Aorta (tissue), 5 donors: ENCODE measurements at places on chromosomes 2 and 18. TPM values are rescaled to one million over a fixed set of nuclear protein-coding genes. Genes with fewer than 3 reads are reported as not detected.

Gene ADRA2B
- not detected for polyA plus RNA-seq

GRCh38 chr2:100757621-100758394 is 62.1 kb upstream of the NPAS2 start:
- H3K27me3 ChIP-seq: no peaks in the 10 kb centered on the region
- DNase-seq: no peak
- no peaks in the 10 kb centered on the region for H3K36me3 ChIP-seq
- peaks cover 13% of the 10 kb centered on the region for H3K4me1 ChIP-seq

DNA sequence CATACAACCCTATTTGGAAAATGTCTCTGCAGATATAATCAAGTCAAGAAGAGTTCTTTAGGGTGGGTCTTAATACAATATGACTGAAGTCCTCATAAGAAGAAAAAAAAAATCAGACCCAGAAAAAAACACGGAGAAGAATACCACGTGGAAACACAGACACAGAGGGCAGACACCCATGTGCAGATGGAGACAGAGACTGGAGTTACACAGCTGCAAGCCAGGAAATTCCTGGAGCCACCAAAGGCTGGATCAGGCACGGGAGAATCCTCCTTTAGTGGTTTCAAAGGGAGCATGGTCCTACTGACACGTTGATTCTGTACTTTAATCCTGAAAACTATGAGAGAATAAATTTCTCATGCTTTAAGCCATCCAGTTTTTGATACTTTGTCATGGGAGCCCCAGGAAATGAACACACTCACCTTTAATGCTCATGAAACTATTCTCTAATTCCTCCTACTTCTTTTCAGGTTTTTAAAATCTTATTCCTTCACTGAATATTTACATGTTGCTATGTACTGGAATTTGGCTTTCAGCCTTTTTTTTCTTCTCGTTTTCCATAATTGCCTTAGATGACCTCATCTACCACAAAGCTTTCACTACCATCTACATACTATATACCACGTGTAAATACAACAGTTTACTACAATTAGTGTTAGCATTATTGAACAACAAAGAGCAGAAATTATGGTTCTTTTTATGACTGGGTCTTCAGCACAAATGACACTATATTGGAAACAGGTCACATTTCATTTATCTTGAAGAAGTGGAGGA is 529.1 kb downstream of the IRS1 start:
- no peaks in the 10 kb centered on the region for H3K4me1 ChIP-seq
- no peak for DNase-seq
- no peaks in the 10 kb centered on the region for H3K36me3 ChIP-seq
- no peak overlapping the region for H3K4me3 ChIP-seq

Gene EVX2
- polyA plus RNA-seq: not detected

- H3K27ac ChIP-seq: no peak overlapping the region
- H3K27me3 ChIP-seq: no peaks in the 10 kb centered on the region
These were observed 348.1 kb downstream of the TGIF1 start for GRCh38 chr18:3798032-3798431.

Gene RNASEH1
- polyA plus RNA-seq: 11.0 TPM

DNA sequence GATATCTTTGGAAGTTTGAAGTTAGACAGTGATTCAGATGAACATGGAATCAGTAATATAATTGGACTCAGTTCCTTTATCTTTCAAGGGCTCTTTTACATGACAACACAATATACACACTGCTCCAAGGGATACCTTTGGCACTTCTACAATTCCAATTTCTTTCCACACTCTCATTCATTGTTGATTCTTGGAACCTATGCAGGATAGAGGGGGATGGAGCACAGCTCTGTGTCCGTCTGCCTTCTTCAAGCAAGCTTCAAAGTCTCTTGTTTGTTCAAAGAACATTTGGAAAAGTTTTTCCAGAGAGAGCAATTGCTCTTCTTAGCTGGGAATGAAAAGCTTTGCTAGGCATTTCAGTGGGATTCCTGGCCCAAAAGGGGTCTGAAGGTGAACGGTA is 276.2 kb upstream of the ZEB2 start:
- no peaks in the 10 kb centered on the region for H3K27me3 ChIP-seq
- no peaks in the 10 kb centered on the region for H3K36me3 ChIP-seq
- no peak overlapping the region for H3K4me3 ChIP-seq
- H3K27ac ChIP-seq: no peak overlapping the region
- no peak for DNase-seq

DNA sequence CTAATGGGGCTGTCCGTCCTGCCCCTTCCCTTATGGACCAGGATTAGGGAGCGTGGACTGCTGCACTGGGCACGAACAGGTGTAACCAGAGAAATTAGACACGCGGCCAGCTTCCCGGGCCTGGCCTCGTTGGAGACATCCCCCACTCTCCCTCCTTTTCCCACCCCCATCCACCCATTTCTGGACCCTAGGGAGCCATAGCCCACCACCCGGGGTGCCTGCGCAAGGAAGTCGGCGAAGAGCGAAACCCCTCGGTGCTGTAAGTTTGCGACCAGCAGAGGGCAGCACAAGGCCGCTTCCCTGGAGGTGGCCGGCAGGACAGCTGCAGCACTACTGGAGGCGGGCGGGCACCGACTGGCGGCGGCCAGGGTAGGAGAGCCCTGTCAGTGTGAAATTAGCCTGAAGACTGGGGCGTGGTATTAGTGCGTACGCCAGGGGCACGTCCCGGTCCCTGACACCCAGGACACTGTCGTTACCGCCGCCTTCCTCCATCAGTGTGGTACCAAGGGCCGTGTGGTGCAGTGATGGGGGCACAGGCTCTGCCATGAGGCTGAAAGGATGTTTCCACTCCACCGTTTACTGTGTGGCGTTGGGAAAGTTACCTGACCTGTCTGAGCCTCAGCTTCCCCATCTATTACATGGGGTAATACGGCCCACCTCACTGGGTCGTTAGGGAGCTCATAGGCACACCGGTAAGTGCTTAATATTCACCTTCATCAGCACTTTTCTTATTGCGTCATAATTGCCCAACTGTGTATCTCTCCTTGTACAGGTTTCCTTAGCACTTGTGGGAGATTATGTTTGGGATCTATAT is 36.0 kb upstream of the CD207 start:
- H3K36me3 ChIP-seq: no peaks in the 10 kb centered on the region
- peak; percentile 97 for DNase-seq
- no peak overlapping the region for H3K27ac ChIP-seq
- no peak overlapping the region for H3K4me3 ChIP-seq
- H3K4me1 ChIP-seq: no peaks in the 10 kb centered on the region

Gene PRKAG3
- 0.13 TPM for polyA plus RNA-seq

- H3K36me3 ChIP-seq: no peaks in the 10 kb centered on the region
- H3K4me1 ChIP-seq: no peaks in the 10 kb centered on the region
- no peak overlapping the region for H3K4me3 ChIP-seq
- no peak for DNase-seq
These were observed 40.5 kb upstream of the REL start for GRCh38 chr2:60840880-60841279.

Gene ZNF512
- polyA plus RNA-seq: 12.1 TPM

DNA sequence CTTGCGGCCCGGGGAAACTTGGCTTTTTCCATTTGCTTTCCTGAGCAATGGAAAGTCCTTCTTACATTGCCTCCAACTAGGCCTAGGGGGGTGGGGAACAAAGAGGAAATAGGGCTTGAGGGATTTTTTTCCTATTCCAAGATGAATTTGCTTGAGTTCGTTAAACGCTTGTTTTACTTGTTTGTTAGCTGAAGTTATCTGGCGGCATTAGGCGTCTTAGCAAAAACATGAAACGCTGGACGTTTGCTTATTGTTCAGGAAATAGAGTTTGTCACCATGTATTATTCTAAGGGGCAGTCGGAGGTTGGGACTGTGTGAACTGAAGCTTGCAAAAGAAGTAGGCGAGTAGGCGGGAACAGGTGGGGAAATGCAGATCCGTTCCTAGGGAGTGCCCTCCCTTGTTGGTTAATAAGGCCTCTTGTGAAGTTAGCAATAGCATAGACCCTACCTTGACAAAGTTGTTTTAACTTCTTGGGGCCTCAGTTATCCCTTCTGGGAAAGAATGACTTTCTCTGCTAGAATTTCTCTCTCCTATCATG is 1.9 kb downstream of the CABLES1 start:
- no peak for DNase-seq
- H3K4me1 ChIP-seq: peaks cover 3% of the 10 kb centered on the region
- H3K27me3 ChIP-seq: no peaks in the 10 kb centered on the region

DNA sequence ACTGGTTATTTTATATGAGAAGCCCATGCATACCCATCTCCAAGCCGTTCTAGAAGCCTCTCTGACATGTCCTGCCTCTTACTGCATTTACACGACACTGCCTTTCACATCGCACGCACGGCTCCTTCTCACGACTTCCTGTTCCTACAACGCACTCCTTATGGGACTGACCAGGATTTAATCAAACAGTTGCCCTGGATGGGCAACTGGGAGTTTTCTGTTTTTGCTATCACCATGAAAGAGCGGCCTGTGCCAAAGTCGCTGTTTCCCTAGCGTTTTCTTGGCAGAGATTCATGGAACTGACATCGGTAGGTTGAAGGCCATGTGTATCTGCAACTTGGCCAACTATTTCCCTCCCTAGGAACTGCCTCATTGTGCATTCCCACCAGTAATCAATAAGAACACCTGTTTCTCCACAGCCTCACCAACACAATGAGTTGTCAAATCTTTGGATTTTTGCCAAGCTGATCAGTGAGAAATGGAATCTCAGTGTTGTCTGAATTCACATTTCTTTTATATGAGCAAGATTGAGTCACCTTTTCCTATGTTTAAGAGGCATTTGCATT is 97.2 kb upstream of the OTOS start:
- no peaks in the 10 kb centered on the region for H3K4me1 ChIP-seq
- H3K27me3 ChIP-seq: no peaks in the 10 kb centered on the region
- no peak overlapping the region for H3K4me3 ChIP-seq
- peak overlapping the region; percentile 20 for H3K27ac ChIP-seq
- DNase-seq: peak; percentile 72

Gene CXCR1
- polyA plus RNA-seq: 0.63 TPM

Gene ST8SIA3
- polyA plus RNA-seq: under 0.01 TPM

- no peaks in the 10 kb centered on the region for H3K36me3 ChIP-seq
- H3K4me1 ChIP-seq: no peaks in the 10 kb centered on the region
- DNase-seq: no peak
- no peaks in the 10 kb centered on the region for H3K27me3 ChIP-seq
These were observed 794 bp downstream of the NOTO start for GRCh38 chr2:73203055-73203681.

GRCh38 chr2:81481994-81482368 is 1177.4 kb upstream of the LRRTM1 start:
- no peak overlapping the region for H3K27ac ChIP-seq
- H3K4me3 ChIP-seq: no peak overlapping the region
- no peak for DNase-seq
- no peaks in the 10 kb centered on the region for H3K36me3 ChIP-seq
- H3K27me3 ChIP-seq: no peaks in the 10 kb centered on the region
- no peaks in the 10 kb centered on the region for H3K4me1 ChIP-seq

DNA sequence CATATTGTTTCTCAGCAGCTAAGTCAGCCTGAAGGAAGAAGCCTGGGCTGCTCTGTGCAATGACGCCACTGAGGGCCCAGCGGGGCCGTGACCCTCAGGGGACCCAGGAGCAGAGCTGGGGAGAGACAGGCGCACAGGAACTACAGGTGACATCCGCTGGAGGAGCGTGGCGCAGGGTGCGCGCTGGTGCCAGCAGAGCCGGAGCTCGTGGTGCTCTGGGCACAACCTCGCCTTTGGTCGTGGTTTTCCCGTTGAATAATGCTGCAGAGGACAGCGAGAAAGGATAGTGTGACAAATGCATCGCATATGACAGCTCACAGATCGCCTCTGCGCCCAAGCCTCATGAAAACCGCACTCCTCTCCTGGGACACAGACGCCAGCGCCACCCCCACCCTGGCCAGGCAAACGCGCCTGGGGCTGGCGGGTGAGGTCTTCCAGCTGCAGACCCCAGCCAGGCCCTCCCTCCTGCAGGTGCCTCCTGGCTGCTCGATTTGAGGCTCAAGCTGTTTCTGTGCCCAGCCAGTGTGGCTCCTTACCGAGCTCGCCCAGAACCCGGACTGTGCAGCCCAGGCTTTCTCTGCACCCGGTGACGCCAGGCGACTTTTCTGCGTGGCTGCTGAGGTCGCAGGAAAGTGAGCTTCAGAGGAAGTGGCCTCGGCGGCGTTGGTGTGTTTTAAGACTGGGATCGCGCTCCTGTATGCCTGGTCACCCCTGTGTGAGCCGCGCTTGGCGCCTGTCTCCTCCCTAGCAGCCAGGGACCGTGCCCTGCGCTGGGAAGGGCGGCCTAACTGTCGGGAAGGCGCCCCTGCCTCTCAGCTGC is 583.1 kb upstream of the HS6ST1 start:
- no peak for DNase-seq
- no peaks in the 10 kb centered on the region for H3K27me3 ChIP-seq
- no peaks in the 10 kb centered on the region for H3K36me3 ChIP-seq

DNA sequence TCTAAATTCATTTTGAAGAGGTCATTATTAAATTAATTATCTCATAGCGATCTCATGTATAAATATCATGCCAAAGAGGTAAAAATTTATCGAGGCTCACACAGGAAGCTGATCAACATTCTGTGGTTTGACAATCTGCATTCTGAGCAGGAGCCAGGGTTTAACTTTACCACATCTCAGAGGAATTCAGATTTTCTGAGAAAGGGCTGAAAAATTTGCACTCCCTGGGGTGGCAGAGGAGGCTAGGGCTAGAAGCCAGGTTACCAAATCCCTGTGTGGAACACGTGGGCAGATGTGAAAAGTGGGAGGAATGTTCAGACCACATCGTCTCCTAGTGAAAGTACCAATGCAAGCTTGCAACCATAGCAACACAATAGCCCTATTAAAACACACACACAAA is 63.5 kb upstream of the CTLA4 start:
- peaks cover 3% of the 10 kb centered on the region for H3K4me1 ChIP-seq
- no peaks in the 10 kb centered on the region for H3K27me3 ChIP-seq
- no peaks in the 10 kb centered on the region for H3K36me3 ChIP-seq
- no peak overlapping the region for H3K4me3 ChIP-seq
- H3K27ac ChIP-seq: no peak overlapping the region

Gene ANKRD30BL
- polyA plus RNA-seq: not detected

Gene DLX1
- 0.38 TPM for polyA plus RNA-seq

DNA sequence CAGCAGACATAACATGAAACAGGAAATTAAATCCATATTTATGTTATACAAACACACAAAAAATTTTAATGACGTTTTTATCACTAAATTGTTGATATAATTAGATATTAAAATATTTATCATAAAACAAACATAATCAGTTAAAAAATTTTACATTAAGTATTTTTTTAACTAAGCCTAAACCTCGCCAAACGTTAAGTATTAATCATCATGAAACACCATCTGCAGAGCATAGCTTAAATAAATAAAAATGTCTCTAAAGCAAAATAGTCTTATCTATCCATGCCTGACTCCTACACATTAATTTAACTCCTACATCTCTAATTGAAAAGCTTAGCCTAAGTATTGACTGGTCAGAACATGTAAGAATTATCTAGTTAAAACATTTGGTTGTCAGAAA is 271.6 kb upstream of the RND3 start:
- no peaks in the 10 kb centered on the region for H3K36me3 ChIP-seq
- H3K27ac ChIP-seq: no peak overlapping the region
- H3K27me3 ChIP-seq: no peaks in the 10 kb centered on the region
- H3K4me1 ChIP-seq: no peaks in the 10 kb centered on the region
- H3K4me3 ChIP-seq: no peak overlapping the region
- no peak for DNase-seq
